ENCODE measurements at places on chromosomes 2 and 18. TPM values are rescaled to one million over a fixed set of nuclear protein-coding genes. Genes with fewer than 3 reads are reported as not detected.

CIDEA gene
- total RNA-seq: not detected

DNA sequence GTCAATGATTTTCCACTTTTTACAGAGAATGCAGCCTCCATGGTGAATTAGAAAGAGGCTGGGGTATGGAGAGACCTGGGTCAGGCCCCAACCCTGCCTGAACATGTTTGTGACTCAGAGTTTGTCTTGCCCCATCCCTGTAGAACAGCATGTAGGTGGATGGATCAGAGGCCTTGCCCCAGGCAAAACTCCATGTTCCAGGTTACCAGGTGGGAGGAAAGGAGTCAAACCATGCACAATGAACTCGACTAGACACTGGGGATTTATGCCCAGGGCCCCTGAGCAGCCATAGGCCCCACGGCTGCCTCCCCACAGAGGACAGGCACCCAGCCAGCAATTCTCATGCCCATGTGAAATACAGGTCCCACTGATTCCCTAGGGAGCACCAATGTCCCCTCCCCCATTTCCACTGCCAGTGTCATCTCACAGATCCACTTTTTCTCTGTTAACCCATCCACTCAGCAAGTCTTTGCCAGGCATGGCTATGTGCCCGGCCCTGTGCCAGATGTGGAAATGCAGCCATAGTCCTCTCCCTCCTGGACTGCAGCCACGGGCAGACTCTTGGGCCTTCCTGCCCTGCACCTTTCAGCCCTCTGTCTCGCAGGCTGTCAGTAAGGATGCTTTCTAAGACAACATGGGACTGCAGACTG, 737.8 kb upstream of the HS6ST1 start:
- no peak for DNase-seq

DNA sequence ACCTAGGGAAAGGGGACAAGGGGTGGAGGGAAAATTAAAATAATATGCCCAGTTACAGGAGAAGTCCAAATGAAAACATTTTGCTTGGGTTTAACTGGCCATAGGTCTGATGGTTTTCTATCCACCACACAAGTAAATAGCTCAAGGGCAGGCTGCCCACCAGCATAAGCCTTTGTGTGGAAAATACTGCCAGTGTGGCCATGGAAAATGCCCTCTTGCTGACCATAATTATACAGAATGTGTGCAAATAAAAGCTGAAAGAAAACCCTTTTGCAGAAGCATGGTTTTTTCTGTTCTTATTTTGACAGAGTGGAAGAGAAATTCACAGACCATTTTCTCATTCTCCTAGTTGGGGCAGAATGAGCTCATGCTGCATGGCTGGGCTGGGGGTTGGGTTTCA, 111.3 kb upstream of the SIX2 start:
- no peak for DNase-seq

DNA sequence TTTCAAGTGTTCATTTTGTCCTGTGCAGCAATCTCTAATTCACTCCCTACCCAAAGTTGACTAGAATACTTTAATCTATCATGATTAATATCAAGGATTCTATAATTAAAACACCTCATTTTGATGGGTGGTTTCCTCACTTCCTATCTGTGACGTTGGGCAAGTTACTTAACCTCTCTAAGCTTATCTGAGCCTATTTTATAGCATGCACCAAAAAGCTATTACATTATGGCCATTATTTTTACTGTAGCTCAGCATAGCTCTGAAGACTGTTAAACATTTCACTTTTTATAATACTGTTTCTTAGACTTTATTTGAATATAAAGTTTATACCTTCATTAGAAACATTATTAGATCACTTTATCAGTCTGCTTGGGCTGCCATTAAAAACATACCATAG, 579.6 kb upstream of the NXPH2 start:
- no peak for DNase-seq

- no peak for DNase-seq
Observed at GRCh38 chr2:141611-142010, 95.3 kb upstream of the FAM110C start.

GRCh38 chr2:102120701-102121159, 21.8 kb upstream of the IL1R1 start:
- DNase-seq: no peak

- DNase-seq: no peak
Observed at GRCh38 chr18:24115628-24116027, 23.2 kb upstream of the CABYR start.

DNA sequence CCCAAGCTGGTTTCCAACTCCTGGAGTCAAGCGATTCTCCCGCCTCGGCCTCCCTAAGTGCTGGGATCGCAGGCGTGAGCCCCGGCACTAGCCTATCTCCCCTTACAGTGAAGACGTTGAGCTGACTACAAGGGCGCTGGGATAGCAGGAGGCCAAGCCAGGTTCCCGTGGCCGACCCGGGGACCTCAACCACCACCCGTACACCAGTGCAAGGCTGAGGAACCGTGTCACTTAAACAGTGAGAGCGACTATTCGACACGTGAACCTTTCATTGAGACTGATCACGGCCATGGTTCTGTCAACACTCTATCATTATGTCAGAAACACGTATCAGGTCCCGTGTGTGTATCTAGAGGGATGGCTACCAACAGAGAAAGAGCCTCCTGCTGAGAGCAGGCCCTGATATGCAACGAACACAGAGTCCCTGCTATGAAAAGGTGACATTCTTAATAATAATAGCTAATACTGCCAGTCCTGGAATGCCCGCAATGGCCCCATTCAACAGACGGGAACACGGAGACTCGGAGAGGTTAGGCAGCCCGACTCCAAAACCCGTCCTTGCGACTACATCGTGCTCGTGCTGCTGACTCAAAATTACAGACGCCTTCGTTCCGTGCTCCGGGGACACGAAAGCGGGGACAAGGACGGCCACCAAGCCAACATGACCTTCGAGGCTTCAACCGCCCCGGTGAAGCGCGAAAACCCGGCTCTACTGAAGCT, 833 bp downstream of the AFG3L2 start:
- peak; percentile 35 for DNase-seq

CD8A gene
- total RNA-seq: not detected

RAB12 gene
- 25.3 TPM for total RNA-seq
